ENCODE measurements at places on chromosomes 5 and 9.

GRCh38 chr5:90473396-90474234 is 956 bp downstream of the MBLAC2 start:
- DNase-seq = no peak

- DNase-seq = no peak
Measured at GRCh38 chr9:727767-728166, 113.7 kb upstream of the DMRT1 start.

- DNase-seq = no peak
Measured at GRCh38 chr5:107651325-107651724, 19.4 kb downstream of the EFNA5 start.

- DNase-seq = no peak
Measured at GRCh38 chr5:177472460-177473442, 683 bp downstream of the DBN1 start.

DNA sequence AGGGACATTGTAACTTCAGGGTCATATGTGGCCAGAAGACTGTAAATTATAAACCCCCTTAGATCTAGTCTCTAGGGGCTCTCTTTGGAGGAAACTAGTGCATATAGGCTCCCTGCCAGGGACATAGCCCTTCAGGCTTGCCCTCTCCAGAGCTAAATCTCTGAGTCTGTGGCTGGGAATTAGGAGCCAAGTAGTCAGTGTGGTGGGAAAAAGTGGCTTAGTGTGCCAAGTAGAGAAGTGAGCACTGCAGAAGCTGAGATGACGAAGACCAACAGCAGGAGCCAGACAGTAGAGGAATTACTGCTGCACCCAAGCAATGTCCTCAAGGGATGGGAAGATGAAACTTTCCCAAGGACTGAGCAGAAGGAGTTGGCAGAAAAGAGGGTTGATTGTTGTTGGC is 71.2 kb downstream of the CWC27 start:
- DNase-seq = no peak

- DNase-seq = no peak
Measured at GRCh38 chr5:1511651-1512540, 11.9 kb downstream of the LPCAT1 start.

DNA sequence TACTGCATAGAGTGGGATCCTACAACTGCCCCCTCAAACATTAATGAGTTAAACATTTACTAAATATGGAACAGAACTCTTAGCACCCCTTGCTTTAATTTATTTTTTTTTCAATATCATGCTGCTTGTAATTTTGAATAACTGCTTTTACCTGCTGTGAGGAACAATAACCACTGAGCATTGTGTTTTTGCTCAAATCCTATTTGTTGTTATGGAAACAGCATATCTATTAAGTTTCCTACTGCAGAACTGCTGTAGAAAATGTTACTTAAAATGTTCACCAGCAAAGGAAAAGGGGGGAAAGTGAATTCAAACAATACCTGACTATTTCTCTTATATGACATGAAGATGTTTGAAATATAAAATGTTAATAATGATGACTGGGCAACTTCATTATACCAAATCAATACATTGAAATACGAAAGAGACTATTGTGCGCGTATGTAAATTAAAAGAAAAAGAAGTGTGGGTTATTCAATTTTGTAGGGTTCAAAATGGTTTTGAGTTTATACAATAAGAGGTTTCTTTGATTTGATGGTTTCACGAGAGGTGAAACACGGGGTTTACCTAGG is 1043.8 kb upstream of the NUDT12 start:
- DNase-seq = no peak

DNA sequence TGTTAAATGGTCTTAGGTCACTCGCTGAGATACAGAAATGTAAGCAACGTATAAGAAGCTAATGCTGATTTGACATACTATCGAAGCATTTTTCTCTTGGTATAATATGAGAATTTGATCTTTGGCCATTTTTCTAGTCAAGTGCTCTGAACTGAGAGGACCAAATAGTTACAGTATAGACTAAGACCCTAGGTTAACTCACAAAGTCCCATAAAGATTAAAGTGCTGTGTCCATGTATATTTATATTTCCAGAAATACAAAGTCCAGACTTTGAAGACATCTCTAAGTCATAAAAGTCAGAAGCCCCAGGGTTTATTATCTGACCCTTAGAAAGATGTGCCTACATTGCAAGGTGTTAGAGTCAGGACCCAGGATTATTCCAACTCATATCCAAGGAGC is 752.4 kb upstream of the COX7C start:
- DNase-seq = no peak

DNA sequence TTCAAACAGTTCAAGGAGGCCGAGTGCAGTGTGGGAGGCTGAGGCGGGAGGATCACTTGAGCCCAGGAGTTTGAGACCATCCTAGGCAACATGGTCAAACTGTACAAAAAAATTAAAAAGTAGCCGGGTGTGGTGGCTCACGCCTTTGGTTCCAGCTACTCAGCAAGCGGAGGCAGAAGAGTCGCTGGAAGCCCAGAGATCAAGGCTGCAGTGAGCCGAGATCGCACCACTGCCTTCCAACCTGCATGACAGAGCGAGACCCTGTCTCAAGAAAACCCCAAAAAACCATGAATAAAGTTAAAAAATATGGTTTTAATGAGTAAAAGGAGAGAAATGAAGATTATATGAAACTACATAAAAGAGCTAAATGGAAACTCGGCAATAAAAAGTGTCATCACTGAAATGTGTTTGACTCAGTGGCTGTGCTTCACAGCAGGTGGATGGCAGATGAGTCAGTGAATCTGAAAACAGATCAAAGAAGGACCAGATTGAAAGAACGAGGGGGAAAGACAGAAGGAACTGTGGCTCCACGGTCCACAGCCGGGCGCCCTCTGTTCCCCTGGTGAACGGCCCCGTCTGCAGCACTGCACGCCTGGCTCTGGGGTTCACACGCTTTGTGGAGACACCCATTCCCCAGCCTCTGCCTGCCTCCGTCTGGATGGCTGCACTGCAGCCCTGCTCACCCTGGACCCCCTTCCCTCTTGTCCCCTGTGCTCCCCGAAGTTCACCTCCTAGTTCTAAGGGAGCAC is 25.1 kb downstream of the EXD3 start:
- DNase-seq = peak; percentile 19

Measured in T-helper 2 cell (primary cell).